AG09309 (cell line): ENCODE measurements at places on chromosomes 2 and 18.

DNA sequence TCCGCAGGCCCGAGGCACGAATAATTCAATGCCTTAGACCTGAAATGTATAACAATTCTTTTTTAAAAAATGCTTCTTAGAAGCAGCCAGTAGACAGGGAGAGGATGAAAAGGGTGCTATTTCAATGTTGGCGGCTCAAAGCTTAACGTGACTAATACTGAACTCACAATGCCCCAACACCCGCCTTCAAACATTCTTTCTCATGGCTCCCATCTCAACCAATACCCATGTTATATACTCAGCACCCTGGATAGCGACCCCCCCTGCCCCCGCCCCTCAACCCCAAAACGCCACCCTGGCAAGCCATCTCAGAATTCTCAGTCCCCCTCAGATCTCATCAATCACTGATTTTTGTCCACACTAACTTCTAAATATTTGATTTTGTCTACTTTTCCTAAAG, 4.4 kb downstream of the FBXO41 start:
- no peak for DNase-seq

DNA sequence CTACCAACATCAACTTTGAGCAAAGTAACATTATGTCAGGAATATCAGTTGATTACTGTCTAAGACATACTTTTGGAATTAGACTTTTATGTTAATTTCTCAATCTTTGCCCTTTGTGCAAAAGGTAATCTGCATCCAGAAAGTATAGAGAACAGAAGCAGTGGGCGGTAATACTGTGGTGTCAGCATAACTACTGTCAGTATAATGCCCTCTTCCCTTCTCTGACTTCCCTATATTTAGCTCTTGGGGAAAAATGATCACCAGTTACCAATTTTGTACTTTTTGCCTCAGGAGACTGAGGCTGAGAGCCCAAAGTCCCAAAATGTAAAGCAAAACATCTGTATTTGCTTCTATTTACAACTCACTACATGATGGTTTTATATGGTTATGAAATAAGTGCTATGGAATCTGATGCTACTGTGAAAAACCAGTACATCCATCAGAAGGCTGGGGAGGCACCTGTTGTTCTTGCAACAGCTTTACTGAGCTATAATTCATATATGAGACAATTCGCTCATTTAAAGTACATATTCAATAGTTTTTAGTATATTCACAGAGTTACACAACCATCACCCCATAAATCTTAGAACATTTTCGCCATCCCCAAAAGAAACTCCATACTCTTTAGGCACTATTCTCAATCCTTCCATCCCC, 51.3 kb upstream of the CD302 start:
- DNase-seq, result no peak

DNA sequence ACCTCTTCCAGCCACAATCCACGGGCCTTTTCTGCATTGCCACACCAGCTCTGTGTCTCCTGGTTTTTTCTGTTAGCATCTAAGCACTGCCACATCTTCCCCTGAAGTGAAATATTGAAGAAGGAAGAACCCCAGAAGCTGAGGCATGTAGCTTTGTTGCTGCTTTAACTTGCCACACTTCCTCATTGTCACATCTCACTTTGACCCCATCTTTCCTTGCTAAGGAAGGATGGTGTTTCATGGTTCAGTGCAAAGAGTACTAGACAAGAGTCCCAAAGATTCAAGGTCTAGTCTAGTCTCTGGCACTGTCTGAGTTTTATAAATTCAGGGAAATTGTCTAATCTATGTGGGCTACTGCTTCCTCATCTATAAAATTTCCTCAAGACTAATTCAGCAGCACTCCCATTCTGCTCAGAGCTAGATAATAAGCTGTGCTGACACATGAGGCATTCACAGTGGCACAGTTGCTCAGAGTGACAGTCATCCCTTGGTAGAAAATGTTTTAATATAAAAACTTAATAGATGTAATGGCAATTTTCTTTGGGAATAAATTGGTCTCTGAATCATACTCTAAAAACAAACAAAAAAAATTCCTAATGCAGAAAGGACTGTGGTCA, 483.0 kb upstream of the ID2 start:
- no peak for DNase-seq

DNA sequence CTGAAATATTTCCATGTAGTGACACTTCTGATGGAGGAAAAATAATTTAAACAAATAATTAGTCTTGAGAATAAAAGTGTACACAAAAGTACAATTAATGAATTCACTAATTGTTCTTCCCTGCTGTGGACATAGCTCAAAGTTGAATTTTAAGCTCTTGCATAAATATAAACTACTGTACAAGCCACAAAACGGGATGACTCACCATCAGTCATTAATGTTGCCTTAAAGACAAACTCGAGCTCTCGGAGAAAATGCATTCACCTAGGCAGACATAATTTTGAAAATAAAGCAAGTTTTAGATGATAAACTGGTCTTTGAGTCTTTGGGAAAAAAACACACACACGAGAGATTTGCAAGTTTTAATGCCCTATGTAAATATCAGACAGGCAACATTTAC, 436.4 kb downstream of the ZNF521 start:
- DNase-seq, result peak; percentile 13

GRCh38 chr18:9494778-9495331, 19.5 kb downstream of the RALBP1 start:
- no peak for DNase-seq

- no peak for DNase-seq
Observed at GRCh38 chr2:198523710-198524109, 719.3 kb downstream of the PLCL1 start.

DNA sequence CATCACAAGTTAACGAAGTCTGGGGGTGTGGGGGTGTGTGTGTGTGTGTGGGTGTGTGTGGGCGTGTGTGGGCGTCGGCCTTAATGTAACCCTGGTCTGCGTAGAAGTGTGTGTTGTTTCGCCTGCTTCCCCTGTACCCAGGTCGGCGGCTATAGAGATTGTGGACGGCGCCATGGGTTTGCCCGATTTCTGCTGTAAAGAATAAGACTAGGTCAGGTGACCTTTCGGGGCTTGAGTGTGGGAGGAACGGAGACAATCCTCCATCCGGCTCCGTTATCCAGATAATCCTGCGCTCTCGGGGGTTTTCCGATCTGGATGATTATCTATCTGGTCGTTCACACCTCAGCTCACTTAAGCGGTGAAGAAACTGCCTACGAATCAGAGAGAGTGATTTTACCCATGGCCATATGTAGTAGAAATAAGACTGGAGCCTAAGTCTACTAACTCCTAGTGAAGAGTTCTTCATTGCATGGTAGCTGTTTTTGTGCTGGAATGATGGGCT, 543 bp downstream of the HADHB start:
- DNase-seq, result no peak

- no peak for DNase-seq
Observed at GRCh38 chr2:225893151-225893550, 493.6 kb downstream of the NYAP2 start.

GRCh38 chr2:121826036-121826435, 70.6 kb downstream of the TSN start:
- DNase-seq, result no peak

DNA sequence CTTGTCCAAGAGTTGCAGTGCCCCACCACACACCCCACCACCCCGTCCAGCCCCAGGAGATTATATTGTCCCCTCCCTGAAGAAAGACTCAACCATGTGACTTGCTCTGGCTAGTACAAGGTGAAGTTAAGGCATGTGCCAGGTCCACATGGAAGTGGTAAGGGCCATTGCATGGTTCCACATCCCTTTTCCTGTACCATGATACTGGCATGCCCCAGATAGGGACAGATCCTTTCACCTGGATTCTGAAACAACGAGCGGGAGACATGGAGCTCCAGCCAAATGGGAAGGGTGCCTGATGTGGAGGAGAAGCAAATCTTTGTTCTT, 141.5 kb upstream of the APCDD1 start:
- DNase-seq, result no peak

DNA sequence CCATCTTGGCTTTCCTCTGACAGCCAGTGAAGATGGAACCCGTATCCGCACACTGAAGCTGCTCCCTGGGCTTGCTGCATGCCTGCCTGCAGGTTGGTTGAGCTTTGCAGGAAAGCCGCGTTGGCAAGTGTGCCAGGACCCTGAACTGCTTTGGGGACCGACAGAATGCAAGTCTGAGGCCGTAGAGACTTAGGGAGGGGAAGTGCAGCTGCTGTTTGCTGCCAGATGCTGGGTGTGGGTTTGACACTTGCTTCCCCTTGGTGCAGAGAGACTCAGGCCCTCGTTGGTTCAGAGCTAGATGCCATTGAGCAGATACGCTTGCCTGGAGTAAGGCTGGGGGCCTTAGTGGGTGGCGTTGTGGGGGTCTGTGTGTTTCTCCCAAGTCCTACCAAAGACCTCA, 13.1 kb upstream of the PHLPP1 start:
- DNase-seq, result no peak

DNA sequence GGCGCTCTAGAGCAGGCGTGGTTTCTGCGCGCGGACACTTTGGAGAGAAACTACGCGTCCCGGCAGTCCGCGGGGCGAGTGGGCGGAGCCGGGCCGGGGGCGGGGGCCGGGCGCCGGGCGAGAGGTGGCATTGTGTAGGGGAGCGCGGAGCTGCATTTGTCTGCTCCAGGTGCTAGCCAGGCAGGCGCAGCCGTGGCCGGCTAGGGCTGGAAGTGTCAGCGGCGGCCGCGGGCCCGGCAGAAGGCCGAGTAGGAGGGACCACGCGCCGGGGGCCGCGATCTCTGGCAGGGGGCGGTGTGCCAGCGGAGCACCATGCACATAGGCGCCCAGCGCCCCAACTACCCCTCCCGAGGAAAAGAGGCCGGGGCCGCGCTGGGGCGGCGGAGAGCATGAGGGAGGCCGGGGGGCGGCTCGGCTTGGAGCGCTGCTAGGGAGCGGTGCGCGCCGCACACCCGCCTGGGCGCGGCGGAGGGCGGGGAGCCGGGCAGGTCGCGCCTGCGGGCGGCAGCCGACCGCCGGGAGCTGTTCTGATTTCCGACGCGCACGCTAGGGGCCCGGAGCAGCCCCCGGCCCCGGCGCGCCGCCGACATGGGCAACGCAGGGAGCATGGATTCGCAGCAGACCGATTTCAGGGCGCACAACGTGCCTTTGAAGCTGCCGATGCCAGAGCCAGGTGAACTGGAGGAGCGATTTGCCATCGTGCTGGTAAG, at the start of gene FMNL2:
Gene FMNL2, plus strand, starts transcription at position 159 of the 710 bp plus-strand sequence.
- DNase-seq, result no peak

DNA sequence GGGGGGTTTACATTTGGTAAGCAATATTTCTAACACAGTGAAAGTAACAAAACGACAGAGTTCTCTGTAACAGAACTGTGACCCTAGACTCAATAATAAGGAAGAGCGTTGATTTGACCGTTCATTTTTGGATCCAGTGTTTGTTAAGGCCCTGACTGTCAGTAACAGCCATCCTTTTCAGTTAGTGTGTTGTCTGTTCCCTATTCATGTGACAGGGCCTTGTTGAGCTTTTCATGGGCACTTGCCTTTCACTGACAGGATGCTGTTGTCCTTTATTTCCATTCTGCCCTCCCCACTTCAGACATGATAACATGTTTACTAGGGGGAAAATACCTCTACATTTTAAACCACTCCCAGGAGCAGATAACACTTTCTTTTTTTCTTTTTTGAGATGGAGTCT, 45.8 kb downstream of the MAP4K4 start:
- DNase-seq, result no peak

- DNase-seq, result no peak
Observed at GRCh38 chr18:55014095-55014494, 54.8 kb upstream of the CCDC68 start.

DNA sequence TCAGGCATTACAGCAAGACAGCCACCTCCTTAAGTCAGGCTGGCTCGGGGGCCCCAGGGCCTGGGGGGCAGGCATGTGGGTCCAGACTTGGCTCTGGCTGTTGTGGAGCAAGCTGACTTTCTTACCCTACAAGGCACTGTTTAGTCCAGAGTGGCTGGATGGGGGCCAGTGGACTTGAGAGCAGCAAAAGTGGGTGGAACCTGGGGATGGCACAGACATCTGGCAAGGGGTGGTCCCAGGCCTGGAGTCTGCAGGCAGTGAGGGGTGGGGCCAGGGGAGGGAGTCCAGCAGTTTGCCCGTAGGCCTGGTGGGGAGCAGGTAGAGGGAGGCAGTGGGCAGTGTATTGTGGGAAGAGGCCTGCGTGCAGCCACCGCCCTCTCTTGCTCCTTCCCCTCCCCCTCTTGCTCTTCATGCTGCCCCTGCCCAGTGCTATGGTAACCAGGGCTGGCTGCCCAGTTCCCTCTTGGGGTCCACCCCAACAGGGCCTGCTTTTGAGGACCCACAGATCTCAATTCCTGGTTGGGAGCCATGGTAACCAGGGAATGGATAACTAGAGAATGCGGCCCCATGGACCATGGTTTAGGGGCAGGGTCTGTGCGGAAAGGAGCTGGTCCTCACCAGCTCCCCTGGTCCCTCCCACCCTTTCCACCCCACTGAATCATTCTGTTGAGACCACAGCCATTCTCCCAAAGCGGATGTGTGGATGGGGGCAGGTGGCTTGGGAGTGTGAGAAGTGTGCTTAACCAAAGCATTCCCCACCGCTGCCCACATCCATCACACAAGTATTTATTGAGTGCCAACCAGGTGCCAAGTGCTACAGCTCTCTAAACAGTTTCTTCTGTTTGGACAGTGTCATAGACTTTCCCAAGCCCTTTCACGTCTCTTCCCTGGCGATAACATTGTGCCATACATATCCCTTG, 19.3 kb downstream of the SPEG start:
- peak; percentile 73 for DNase-seq

GRCh38 chr2:114006460-114006859, 116.6 kb downstream of the ACTR3 start:
- DNase-seq, result no peak

- no peak for DNase-seq
Observed at GRCh38 chr18:79748321-79749180, 49.2 kb upstream of the KCNG2 start.

- no peak for DNase-seq
Observed at GRCh38 chr2:176484838-176485237, 215.6 kb downstream of the MTX2 start.

DNA sequence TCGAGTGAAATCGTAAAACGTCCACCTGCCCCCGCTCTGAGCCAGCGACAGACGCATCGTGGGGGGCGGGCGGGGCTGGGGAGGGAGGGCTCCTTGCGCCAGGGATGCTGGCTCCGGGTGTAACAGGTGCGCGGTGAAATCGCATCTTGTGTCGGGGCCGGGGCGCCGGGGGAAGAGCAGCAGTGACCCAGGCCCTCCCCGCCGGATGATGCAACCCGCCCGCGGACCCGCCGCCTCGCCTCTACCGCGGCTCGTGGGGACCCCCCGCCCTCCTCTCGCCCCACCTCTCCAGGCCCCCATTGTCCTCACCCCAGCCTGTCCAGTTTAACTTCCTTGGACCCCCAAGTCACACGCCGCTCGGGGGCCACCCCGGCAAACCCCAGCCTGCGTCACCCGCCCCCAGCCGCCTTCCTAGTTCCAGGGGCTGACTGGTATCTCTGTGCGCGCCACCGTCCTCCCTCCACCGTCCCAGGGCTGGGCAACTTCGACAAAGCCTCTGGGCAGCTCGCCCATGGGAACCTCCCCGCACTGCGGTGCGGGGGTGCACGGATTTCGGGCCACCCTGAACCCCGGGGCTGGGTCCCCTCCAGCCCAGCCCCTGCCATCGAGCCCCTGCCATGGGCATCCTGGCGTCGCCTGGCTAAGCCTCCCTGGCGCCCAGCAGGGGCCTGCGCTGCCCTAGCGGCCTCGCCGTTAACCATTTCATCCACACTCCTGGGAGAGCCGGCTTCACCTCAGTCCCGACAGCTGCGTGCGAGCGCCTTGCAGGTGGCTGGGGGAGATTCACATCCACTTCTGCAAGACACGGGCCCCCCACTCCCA, 799 bp upstream of the KIF1A start:
- no peak for DNase-seq

- DNase-seq, result no peak
Observed at GRCh38 chr2:230790981-230791380, 73.8 kb upstream of the ITM2C start.
